ENCODE measurements at places on chromosomes 1 and 21.

DNA sequence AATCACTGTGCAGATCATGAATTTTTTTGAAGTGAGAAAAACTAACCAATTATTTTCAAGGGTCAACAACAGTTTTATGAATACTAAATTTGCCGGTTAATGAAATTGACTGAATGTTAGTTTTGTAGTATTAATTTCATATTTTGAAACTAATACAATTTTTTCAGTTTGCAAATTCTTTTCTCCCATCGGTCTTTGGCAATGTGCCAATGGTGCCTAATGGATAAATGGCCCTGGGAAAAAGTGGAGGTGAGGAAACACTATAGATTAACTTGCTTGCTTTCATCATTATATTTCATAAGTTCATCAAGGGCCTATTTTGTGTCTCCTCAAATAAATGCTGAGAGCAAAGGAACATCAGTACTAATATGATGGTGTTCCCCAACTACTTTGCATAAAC is 4.1 kb downstream of the C1orf141 start:
- no peak for DNase-seq

- DNase-seq = no peak
Measured at GRCh38 chr1:206591226-206591625, 21.0 kb downstream of the EIF2D start.

- DNase-seq = no peak
Measured at GRCh38 chr1:13664451-13664850, 35.5 kb upstream of the PRDM2 start.

DNA sequence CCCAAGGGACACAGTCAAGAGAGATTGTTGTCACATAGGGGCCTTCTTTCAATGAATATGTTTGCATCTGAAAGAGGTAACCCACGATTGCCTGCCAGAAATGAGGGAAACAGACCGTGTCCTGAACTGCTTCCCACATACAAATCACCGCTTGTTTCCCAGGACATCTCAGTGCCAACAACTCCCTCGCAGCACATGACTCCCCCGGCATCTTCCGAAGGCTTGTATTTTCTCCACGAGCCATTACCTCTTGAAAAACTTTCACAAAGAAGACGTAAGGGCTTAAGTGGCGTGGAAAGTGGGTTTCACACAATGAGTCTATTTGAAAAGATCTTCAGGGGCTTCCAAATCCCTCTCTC is 31.6 kb upstream of the PDE9A start:
- no peak for DNase-seq

GRCh38 chr1:57410508-57410907 is 13.4 kb downstream of the DAB1 start:
- no peak for DNase-seq

DNA sequence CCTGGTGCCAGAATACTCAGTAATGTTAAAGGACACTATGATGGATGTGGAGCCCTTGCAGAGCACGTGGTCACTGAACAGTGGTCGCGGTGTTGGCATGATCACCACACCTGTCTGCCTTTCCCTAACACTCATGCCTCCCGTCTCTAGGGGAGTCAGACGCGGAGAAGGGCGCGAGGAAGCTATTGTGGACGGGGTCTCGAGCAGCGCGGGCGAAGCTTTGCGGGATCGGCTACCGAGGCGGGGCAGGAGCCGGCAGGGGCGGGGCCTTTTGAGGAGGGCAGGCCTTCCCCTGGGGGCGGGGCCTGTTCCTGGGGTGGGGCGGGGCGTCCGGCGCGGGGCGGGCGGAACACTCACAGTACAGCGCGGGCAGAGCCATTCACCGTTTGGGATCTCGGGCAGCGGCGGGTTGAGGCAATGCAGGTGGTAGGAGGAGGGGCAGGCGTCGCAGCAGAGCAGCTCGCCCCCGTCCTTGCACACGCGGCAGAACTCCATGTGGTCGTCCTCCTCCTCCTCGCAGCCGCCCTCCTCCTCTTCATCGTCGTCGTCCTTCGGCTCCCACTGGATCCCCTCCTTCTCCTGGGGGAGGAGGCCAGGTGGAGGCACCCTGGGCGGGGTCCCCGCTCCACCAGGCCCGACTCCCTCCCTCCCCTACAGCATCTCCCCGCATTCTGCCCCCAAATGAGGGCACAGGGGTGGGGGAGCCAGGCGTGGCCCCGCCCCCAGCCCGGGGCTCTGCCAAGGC is 31.5 kb downstream of the CHD5 start:
- no peak for DNase-seq

DNA sequence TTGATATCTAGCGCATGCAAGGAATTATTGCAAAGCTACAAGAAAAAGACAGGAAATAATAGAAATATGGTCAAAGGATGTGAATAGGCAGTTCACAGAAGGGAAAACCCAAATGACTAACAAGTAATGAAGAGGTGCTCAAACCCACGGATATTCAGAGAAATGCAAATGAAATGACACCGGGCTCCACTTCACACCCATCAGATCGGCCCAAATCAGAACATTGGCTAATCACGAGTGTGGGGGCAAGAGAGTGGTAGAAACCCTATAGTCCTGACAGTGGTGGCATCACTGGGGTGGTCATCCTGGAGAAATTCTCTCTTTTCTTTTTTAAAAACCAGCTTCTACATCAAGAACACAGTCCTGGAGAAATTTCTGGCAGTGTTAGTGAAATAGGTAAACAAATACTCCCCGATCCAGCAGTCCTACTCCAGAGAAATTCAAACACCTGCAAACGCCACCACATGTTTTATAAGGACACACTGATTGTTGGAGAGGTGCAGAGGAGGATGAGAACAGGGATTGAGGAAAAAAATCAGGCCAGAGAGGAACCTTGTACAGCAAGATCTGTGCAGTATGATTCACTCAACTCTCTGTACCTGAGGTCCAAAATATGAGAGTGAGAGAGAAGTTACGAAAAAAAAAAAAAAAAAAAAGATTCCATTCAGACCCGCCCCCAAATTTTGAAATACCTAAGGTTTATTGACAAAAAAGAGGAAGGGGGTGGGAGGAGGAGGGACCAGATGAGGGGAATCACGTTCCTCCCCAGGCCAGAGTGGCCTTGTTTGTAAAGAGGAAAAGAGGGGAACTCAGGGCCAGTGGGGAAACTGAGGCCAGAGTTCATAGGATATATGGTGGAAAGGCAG is 9.2 kb upstream of the TNFRSF1B start:
- DNase-seq = no peak

DNA sequence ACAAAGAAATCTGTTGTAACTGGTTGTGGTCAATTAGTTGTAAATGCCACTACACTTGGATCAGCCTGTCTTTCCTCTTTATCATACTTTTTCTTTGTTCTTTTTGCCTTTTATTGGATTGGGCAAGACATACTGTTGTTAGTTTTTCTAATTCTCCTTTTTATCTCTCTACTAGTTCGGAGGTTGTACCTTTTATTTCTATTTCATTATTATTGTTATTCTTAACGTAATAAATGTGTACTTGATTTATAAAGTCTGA is 59.2 kb downstream of the IVNS1ABP start:
- DNase-seq = no peak

GRCh38 chr1:234325878-234326496 is 47.3 kb upstream of the COA6 start:
- DNase-seq = no peak

DNA sequence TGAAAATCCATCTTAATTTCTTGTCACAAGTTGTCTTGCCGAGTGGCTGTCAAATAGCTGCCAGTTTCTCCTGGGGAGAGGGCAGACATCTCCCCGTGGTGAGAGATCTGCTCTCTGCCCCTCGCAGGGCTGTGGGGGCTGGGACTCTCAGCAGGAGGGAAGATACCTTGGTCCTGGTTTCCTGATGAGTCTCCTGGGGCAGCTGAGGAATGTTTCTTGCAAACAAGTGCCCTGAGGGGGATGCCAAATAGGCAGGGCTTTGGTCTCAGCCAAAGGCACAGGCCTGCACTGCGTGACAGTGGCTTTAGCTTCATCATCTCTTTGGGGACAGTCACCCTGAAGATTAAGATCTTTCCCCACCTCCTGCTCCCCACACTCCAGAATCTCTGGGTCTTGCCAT is 40.9 kb downstream of the SYT6 start:
- no peak for DNase-seq

DNA sequence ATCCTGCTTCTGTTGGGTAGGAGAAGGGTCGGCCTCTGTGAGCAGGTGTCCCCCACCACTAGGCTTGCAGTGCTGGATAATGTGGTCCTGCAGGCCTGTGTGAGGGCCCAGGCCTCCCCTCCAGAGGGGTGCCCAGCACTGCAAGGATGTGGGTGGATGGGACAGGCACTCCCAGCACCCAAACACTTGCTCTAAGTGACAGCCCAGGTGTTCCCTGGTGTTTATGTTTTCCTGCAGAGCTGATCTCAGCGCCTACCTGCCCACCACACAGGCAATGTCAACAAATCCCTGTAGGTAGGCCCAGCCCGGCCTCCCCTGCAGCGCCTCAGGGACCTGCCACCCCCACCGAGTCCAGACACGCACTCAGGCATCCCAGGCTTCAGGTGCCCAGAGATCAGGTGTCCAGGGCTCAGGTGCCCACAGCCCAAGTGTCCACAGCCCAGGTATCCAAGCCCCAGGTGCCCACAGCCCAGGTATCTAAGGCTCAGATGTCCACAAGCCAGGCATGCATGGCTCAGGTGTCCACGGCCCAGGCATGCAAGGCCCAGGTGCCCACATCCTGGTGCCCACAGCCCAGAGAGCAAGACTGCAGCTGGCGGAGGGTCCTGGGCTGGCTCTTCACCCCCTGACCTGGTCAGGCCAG is 59.2 kb downstream of the WNT9A start:
- no peak for DNase-seq

- DNase-seq = no peak
Measured at GRCh38 chr1:38360807-38361206, 314.2 kb upstream of the POU3F1 start.

DNA sequence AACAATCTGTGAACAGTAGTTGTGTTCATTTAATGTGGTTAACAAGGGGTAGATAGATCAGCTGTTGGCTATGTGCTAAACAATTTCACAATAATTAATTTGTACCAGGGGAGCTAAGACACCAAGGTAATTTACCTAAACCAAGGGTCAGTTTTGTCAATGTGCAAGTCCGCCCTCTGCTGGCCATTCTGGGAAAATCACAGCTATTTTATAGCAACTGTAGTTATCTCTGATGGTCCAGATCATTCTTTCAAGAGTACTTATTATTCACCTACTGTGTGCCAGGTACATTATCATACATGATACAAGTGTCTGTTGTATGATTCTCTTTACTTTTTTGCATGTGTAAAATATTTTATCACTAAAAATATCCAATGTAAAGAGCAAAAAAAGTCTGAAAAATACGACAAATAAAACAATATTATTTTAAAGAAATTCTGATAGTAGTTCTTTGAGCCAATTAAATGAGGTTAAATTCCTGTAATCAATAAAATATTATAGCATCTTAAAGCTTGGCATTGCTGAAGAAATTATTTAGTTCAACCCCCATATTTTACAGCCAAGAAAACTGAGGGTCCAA is 312.3 kb upstream of the FAM78B start:
- peak; percentile 74 for DNase-seq
